A549 treated with ZK216348 at 1 μM for 4 hours (cell line): ENCODE measurements at places on chromosomes 5 and 9. TPM values are rescaled to one million over a fixed set of nuclear protein-coding genes. Genes with fewer than 3 reads are reported as not detected.

The PCDHB16 gene
- total RNA-seq: 0.05 to 0.11 TPM (median 0.05 TPM) in 3 of 5 replicates, not detected in the others

The IFT74 gene
- total RNA-seq: 10.7 to 18.0 TPM (median 12.7 TPM) in 5 replicates

The KCNMB1 gene
- not detected in 5 replicates for total RNA-seq

The SPINK6 gene
- 0.52 to 1.7 TPM (median 0.65 TPM) in 3 of 5 replicates, not detected in the others for total RNA-seq

The POMT1 gene
- total RNA-seq: 11.0 to 20.8 TPM (median 19.3 TPM) in 5 replicates

The AMACR gene
- total RNA-seq: 14.0 to 17.7 TPM (median 16.9 TPM) in 5 replicates

The PCDHB4 gene
- total RNA-seq: 0.06 to 0.12 TPM (median 0.09 TPM) in 4 of 5 replicates, not detected in the other

The PCDHGA3 gene
- not detected in 5 replicates for total RNA-seq

The UGT3A1 gene
- not detected in 5 replicates for total RNA-seq

The FOXD4L6 gene
- total RNA-seq: not detected in 5 replicates

The GABRA1 gene
- not detected in 5 replicates for total RNA-seq

The FCN2 gene
- not detected in 5 replicates for total RNA-seq

The CER1 gene
- total RNA-seq: not detected in 5 replicates

The HSPB3 gene
- total RNA-seq: not detected in 5 replicates

The LCP2 gene
- not detected in 5 replicates for total RNA-seq

The ORM2 gene
- not detected in 5 replicates for total RNA-seq

The FAT2 gene
- total RNA-seq: 0.02 TPM in 1 of 5 replicates, not detected in the others

The KCNN2 gene
- total RNA-seq: 0.06 to 0.19 TPM in 2 of 5 replicates, not detected in the others

The CARTPT gene
- not detected in 5 replicates for total RNA-seq

The ADAMTS12 gene
- 6.3 to 7.7 TPM (median 6.8 TPM) in 5 replicates for total RNA-seq

The FAM170A gene
- total RNA-seq: not detected in 5 replicates

The ASTN2 gene
- total RNA-seq: 2.9 to 6.5 TPM (median 4.8 TPM) in 5 replicates

The MAMDC2 gene
- 0.18 to 0.43 TPM (median 0.21 TPM) in 5 replicates for total RNA-seq

The NANS gene
- 57.5 to 72.8 TPM (median 67.6 TPM) in 5 replicates for total RNA-seq

The SPINK4 gene
- not detected in 5 replicates for total RNA-seq

The KIF27 gene
- total RNA-seq: 0.68 to 1.7 TPM (median 1.3 TPM) in 5 replicates

The TMEM174 gene
- total RNA-seq: not detected in 5 replicates

The CSF2 gene
- total RNA-seq: 0.20 to 0.56 TPM (median 0.36 TPM) in 3 of 5 replicates, not detected in the others

The AIF1L gene
- 1.4 to 2.1 TPM (median 1.5 TPM) in 5 replicates for total RNA-seq

The PKD2L2 gene
- total RNA-seq: not detected in 5 replicates
